ENCODE measurements at places on chromosomes 5 and 9. TPM values are rescaled to one million over a fixed set of nuclear protein-coding genes. Genes with fewer than 3 reads are reported as not detected.

DNA sequence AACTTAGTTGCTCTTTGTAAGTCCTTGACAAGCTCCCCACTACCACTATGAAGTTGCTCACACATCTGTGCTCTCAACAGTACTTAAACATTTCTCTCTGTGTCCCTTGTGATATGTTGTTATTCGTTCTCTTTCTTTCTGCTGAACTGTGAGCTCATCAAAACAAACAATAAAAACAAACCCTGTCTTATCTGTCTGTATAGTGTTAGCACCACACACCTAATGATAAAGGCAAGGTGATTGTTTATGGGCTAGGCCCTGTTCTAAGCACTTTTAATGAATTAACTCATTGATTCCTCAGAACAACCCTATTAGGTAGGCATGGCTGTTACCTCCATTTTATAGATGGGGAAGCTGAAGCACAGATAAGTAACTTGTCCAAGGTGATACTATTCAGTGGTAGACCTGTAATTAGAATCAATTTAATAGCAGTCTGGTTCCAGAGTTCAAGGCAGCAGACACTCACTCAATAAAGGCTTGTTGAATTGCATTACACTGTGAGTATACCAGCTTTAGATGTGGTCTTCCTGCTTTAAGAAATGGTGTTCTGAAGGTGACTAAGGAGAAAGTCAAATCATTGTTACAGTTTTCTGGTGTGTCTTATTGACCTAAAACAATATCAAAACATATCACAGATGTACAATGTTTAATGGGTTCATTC is 153.6 kb upstream of the ELL2 start:
- no peaks in the 10 kb centered on the region for H3K36me3 ChIP-seq
- peaks cover 20% of the 10 kb centered on the region for H3K4me1 ChIP-seq
- no peak overlapping the region for H3K27ac ChIP-seq
- no peak overlapping the region for H3K4me3 ChIP-seq
- H3K27me3 ChIP-seq: no peaks in the 10 kb centered on the region
- no peak for DNase-seq

DNA sequence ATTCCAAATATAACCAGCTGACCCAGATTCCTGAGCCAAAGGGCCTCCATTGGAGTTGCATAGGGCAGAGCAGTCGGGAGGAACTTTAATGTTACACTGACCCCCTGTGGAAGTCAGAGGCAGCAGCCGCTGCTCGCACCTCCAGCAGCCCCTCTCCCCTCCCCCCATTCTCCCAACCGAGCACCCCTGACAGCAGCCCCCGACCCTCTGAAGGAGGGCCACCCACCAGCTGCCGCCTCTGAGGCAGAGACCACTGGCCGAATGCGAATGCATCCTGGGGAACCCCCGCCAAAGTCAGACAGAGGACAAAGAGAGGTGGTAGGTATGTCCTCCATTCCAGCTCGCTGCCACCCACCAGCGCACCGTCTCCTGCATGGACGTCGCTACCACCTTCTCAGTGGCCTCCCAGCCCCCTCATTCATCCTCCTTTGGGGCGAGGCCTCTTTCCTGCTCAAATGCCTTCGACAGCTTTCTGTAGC is 231.0 kb downstream of the CDK5RAP2 start:
- no peak overlapping the region for H3K27ac ChIP-seq
- H3K4me3 ChIP-seq: no peak overlapping the region
- H3K4me1 ChIP-seq: peaks cover 4% of the 10 kb centered on the region
- H3K36me3 ChIP-seq: no peaks in the 10 kb centered on the region
- H3K27me3 ChIP-seq: no peaks in the 10 kb centered on the region

DNA sequence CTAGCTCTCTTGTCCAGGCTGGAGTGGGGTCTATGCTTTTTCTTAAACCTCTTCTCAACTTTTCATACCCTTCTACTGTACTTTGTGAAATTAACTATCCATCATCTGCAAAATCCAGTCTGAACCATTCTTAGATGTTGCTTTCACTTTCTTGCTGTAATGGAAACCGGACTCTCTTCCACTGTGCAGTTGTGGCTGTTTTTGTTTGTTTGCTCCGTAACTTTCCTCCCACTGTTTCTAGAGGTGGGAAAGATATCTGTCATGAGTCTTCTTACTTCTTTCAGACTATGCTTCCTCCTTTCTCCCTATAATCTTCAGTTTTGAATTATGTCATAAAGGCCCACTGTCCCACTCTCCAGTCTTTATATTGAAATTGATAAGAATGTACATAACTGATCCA is 6.5 kb downstream of the TNPO1 start:
- H3K27ac ChIP-seq: no peak overlapping the region
- no peak for DNase-seq
- H3K4me1 ChIP-seq: peaks cover 24% of the 10 kb centered on the region
- H3K4me3 ChIP-seq: no peak overlapping the region
- no peaks in the 10 kb centered on the region for H3K36me3 ChIP-seq

DNA sequence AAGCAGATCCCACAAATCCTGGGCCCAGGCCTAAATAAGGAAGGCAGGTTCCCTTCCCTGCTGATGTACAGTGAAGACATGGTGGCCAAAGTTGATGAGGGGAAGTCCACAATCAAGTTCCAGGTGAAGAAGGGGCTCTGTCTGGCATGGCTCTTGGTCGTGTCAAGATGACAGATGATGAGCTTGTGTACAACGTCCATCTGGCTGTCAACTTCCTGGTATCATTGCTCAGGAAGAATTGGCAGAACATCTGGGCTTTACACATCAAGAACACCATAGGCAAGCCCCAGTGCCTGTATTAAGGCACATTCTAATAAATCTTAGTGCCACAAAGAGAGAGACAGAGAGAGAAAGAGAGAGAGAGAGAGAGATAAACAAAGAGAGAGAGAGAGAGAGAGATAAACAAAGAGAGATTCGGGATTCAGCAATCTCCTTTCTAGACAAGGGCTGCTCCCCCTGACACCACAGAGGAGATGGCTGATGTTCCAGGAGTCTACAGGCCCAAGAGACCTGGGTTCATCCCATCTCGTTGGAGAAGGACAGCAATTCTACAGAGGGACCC is 45.5 kb upstream of the HSPA9 start:
- no peak overlapping the region for H3K4me3 ChIP-seq
- H3K36me3 ChIP-seq: no peaks in the 10 kb centered on the region
- no peak for DNase-seq
- H3K4me1 ChIP-seq: no peaks in the 10 kb centered on the region
- no peak overlapping the region for H3K27ac ChIP-seq

DNA sequence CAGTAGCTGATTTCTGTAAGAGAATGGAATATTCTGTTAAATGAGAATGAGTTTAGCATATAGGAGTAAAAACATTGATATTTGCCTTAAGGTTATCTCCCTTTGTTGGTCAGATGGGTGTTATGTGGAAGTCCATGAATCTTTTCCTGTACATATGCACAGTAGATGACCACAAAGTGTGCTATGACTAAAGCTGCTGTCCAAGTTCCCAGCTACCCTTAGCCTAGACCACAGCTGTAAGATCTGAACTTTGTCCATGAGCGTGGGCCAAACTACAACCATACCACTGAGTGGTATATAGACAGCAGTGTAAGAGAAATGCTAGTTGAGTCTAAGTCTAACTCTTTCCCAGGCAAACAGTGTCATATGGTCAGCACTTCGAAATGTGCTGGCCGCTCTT is 48.8 kb downstream of the CD180 start:
- no peak overlapping the region for H3K27ac ChIP-seq
- no peak for DNase-seq
- H3K27me3 ChIP-seq: no peaks in the 10 kb centered on the region
- no peaks in the 10 kb centered on the region for H3K4me1 ChIP-seq

- peaks cover 6% of the 10 kb centered on the region for H3K36me3 ChIP-seq
- H3K27me3 ChIP-seq: no peaks in the 10 kb centered on the region
- H3K27ac ChIP-seq: no peak overlapping the region
- no peaks in the 10 kb centered on the region for H3K4me1 ChIP-seq
- H3K4me3 ChIP-seq: no peak overlapping the region
- DNase-seq: no peak
Observed at GRCh38 chr5:42338136-42338535, 85.1 kb upstream of the GHR start.

GRCh38 chr5:81884871-81885270 is 87.0 kb upstream of the ATG10 start:
- no peak overlapping the region for H3K27ac ChIP-seq
- no peak for DNase-seq
- H3K36me3 ChIP-seq: no peaks in the 10 kb centered on the region
- no peak overlapping the region for H3K4me3 ChIP-seq

GRCh38 chr5:95850391-95850894 is 27.9 kb upstream of the GLRX start:
- H3K4me3 ChIP-seq: no peak overlapping the region
- H3K27ac ChIP-seq: no peak overlapping the region
- DNase-seq: no peak
- no peaks in the 10 kb centered on the region for H3K27me3 ChIP-seq
- no peaks in the 10 kb centered on the region for H3K4me1 ChIP-seq

- no peaks in the 10 kb centered on the region for H3K36me3 ChIP-seq
- no peaks in the 10 kb centered on the region for H3K27me3 ChIP-seq
- peaks cover 75% of the 10 kb centered on the region for H3K4me1 ChIP-seq
- no peak overlapping the region for H3K4me3 ChIP-seq
- peak; percentile 16 for DNase-seq
Observed at GRCh38 chr9:114690308-114690707, 8.3 kb upstream of the TEX48 start.

DNA sequence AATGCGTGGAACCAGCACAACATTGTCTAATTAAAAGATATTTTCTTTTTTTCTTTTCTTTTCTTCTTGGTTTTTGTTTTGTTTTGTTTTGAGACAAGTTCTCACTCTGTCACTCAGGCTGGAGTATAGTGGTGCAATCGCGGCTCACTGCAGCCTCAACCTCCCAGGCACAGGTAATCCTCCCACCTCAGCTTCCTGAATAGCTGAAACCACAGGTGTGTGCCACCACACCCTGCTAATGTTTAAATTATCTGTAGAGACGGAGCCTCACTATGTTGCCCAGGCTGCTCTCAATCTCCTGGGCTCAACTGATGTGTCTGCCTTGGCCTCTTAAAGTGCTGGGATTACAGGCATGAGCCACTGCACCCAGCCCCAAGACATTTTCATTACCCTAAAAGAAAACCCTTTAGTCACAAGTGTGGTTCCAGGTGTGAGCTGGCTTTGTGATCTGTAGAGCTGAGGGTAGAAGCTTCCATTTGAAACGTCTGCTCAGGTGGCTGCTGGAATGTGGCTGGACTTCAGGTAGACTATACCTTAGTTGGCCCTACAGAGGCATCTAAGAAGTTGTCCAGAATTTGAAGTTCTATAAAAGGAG is 19.1 kb upstream of the NEK6 start:
- H3K4me3 ChIP-seq: no peak overlapping the region
- no peaks in the 10 kb centered on the region for H3K27me3 ChIP-seq

DNA sequence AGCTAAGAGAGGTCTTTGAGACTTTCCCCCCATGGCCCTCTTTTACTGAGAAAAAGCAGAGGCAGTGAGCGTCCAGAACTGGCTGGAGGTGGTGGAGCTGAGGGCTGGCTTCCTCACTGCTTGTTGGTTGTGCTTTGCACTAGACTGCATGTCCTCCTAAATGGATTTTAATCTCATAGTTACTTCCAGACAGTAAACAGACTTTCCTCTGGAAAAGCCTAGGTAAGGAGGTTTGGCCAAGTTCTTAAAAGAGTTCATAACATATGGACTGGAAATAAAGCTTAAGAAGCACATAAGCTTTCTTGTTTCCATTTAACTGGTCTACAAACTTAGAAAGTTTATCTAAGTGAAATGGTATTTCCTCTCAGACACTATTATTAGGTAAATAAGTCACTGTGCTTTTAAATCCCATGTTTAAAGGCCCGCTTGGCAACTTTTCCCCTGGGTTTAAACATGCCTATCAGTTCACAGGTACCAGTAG is 2.0 kb downstream of the ASPN start:
- peak; percentile 28 for DNase-seq
- H3K36me3 ChIP-seq: no peaks in the 10 kb centered on the region
- no peak overlapping the region for H3K27ac ChIP-seq
- no peaks in the 10 kb centered on the region for H3K27me3 ChIP-seq

DNA sequence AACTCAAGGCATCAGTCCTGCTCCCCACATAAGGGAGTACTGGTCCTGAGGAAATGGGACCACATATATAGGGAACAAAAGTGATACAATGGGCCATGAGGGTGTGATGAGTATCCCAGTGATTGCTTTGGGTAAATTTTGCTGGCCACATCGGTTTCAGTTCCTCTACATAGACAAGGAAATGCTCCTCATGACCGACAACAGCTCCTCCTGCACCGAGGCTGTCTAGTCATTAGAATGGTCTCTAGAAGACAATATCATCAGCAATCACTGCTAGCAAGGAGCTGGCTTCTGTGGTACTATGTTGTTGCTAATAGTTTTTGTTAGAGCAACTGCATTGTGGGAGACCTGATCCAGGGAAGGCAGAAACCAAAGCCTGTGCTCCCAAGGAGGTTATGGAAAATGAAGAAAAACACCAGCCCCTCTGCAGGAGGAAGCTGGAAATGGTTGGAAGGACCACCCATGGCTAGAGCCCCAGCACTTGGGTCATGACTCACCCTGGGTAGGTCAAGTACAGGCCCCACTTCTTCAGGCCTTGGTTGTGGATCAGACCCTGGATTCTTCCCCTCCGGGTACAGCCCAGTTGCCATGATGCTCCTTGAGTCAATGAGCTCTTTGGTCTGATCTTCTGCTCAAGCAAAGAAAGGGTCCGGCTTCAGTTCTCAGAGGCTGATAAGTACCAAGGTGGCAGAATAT is 3.4 kb upstream of the CTSL start:
- no peak overlapping the region for H3K4me3 ChIP-seq
- H3K36me3 ChIP-seq: no peaks in the 10 kb centered on the region
- H3K4me1 ChIP-seq: peaks cover 3% of the 10 kb centered on the region
- no peak overlapping the region for H3K27ac ChIP-seq
- DNase-seq: no peak

- no peaks in the 10 kb centered on the region for H3K27me3 ChIP-seq
- peaks cover 26% of the 10 kb centered on the region for H3K36me3 ChIP-seq
- no peak for DNase-seq
- H3K4me1 ChIP-seq: no peaks in the 10 kb centered on the region
- H3K27ac ChIP-seq: no peak overlapping the region
- no peak overlapping the region for H3K4me3 ChIP-seq
Observed at GRCh38 chr9:111645806-111646205, 14.7 kb downstream of the DNAJC25 start.

DNA sequence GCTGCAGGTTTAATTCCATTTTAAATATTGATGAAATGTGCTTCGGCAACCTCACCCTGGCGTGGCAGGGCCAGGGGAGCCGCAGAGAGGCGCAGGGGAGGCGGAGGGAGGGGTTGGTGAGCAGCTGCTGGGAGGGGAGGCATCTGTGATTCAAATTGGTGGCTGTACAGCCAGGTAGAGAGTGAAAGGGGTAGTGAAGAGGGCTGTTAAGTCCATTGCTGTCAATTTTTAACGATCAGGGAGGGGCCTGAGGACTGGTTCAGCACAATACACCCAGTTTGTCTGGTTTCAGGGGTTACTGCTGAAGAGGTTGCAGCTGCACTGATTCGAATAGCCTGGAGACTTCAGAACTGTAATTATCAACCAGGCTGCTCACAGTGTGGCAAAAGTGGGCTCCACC is 31.3 kb downstream of the LHX6 start:
- no peaks in the 10 kb centered on the region for H3K36me3 ChIP-seq
- H3K4me1 ChIP-seq: no peaks in the 10 kb centered on the region
- no peak for DNase-seq
- no peaks in the 10 kb centered on the region for H3K27me3 ChIP-seq
- H3K27ac ChIP-seq: no peak overlapping the region

GRCh38 chr5:86679949-86680348 is 62.2 kb downstream of the COX7C start:
- peaks cover 5% of the 10 kb centered on the region for H3K27me3 ChIP-seq
- no peak overlapping the region for H3K27ac ChIP-seq
- no peak for DNase-seq
- no peak overlapping the region for H3K4me3 ChIP-seq
- no peaks in the 10 kb centered on the region for H3K36me3 ChIP-seq
- H3K4me1 ChIP-seq: no peaks in the 10 kb centered on the region

Gene F12
- total RNA-seq: 36.8 TPM

Gene LCP2
- not detected for total RNA-seq

Gene LHFPL2
- total RNA-seq: 19.4 TPM

Gene ANKRD20A1
- 0.07 TPM for total RNA-seq

Gene ARL10
- 0.15 TPM for total RNA-seq

Gene CHSY3
- 1.7 TPM for total RNA-seq

Gene PROB1
- 2.2 TPM for total RNA-seq

Gene CER1
- not detected for total RNA-seq
